ENCODE measurements at places on chromosomes 16 and 17.

DNA sequence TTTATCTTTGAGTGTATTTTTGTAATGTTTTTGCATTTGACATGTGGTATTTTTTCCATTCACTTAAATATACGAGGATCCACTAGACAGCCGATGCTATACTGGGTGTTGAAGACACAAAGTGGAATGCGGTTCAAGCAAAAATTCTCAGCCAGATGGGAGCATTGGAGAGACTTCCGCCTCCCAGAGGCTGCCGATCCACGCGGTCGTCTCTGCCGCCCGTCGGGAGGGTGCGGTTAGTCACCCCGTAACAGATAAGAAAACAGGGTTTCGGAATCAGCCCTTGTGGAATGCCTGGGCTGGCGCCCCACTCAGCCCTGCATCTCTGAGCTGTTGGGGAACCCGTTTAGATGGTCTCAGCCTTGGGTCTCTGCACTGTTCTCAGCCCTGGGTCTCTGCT, 7.3 kb downstream of the GSE1 start:
- no peak for DNase-seq

DNA sequence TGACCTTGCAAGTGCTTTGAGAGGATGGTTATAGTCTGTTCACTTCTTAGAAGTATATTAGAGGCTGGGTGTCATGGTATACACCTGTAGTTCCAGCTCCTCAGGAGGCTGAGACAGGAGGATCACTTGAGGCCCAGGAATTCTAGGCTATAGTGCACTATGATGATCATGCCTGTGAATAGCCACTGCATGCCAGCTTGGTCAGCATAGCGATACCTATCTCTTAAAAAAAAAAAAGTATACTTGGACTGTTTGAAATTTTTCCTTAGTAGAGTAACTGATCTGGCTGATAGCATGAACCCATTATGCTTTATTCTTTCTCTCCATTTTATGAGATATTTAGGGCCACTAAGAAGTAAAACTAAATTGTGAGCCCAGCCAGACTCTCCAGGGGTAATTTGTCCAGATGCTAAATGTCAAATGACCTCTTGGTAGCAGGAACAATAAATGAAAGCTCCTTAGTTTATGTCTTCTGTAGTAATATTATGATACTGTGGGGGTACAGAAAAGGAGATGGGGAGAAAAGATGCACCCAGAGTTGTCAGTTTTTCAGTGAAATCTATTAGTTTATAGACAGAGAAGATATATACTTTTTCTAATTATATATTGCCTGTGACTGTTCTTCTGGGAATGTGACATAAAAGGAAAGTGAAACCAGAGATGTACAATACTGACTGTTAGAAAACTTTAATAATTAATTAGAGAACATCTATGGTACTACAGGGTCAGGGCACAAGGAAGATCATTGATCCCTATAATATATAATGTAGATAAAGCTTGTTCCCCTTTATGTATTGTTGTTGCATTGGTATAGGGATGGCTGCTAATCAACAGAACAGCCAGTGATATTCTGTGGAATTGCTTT, 335.3 kb upstream of the TBX2 start:
- no peak for DNase-seq

GRCh38 chr17:49210158-49211029, at the start of the genes ABI3 and GNGT2:
ABI3 (plus strand) TSS chr17:49210707; CDS start chr17:49210725, 18 bp downstream.
GNGT2 (minus strand) TSS chr17:49210574; CDS start chr17:49207422, 3,152 bp downstream.
- no peak for DNase-seq

- no peak for DNase-seq
Measured at GRCh38 chr16:30085247-30085646, 6.5 kb downstream of the TBX6 start.

- peak; percentile 67 for DNase-seq
Measured at GRCh38 chr17:79991140-79991923, 44.3 kb downstream of the TBC1D16 start.

DNA sequence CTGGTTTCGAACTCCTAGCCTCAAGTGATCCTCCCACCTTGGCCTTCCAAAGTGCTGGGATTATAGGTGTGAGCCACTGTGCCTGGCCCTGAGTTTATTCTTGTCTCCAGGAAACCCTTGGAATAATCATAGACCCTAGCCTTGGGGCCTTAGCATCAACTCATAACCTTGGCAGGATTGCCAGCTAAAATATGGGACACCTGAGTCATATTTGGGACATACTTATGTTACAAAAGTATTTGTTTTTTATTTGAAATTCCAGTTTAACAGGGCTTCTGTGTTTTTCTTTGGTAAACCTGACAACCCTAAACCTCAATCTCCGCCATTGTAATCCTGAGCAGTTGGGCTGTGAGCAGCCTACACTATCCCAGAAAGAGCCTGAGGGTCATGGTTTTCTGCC, 28.6 kb upstream of the TNS4 start:
- DNase-seq, result no peak

- no peak for DNase-seq
Measured at GRCh38 chr17:27532269-27533263, 76.3 kb downstream of the KSR1 start.

GRCh38 chr16:61233713-61234112, 802.5 kb downstream of the CDH8 start:
- no peak for DNase-seq

DNA sequence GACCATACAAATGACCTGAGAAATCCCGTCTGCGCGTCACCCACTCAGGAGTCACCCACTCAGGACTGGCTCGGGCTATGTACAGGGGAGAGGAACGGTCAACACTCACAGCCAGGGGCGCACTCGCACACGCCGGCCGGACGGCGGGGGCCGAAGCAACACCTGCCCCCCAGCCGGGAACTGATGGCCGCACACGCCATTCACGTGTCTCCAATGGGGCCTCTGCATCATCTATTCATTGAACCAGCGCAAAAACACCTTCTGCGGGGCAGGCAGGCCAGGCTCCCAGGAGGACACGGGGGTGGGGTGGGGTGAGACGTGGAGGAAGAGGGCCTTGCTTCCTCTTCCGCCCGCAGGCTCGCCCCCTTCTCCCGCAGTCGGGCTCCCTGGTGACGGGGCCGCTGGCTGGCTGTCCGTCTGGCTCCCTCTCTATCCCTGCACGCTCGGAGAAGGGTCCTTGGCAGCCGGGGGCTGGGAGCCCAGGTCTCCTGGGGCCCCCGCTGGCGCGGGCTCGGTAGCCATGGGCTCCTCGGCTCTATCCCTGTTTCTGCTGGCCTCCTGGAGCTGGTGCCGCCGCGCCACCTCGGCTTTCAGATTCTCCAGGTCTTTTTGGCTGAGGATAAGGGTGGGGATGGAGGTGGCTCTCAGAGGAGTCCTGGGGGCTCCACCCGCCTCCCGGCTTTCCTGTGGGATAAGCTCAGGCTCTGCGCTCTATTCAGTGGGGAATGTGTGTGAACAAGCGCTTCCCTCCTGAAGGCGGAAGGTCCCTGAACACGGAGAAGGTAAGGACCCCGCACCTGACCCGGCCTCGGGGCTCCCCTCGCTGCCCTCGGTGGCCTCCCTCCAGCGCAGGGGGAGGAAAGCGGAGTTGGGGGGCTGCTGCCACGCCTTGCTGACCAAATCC, 21.1 kb downstream of the CLUH start:
- DNase-seq, result no peak

GRCh38 chr16:63292036-63292435, 1255.8 kb upstream of the CDH8 start:
- DNase-seq, result no peak

- no peak for DNase-seq
Measured at GRCh38 chr16:1455190-1456171, 11.1 kb upstream of the CCDC154 start.

DNA sequence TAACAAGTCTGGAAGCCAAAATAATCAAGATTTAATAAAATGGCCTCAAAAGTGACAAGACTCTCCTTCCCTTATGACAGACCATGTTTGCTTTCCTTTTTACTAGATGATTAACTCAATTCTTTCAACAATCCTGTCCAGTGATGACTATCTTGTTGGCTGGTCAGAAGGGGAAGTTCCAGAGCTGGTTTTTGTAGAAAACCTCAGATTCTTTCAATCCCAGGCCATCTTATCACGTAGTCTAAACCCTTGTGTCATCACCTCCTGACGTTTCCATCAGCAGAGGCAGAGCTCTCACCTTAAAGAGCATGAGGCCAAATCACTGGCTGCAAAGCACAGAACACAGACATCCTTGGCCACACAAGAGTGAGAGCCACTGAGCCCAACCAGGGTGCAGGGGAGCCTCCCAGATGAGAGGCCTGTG, 125.3 kb downstream of the ANKRD11 start:
- DNase-seq, result no peak

DNA sequence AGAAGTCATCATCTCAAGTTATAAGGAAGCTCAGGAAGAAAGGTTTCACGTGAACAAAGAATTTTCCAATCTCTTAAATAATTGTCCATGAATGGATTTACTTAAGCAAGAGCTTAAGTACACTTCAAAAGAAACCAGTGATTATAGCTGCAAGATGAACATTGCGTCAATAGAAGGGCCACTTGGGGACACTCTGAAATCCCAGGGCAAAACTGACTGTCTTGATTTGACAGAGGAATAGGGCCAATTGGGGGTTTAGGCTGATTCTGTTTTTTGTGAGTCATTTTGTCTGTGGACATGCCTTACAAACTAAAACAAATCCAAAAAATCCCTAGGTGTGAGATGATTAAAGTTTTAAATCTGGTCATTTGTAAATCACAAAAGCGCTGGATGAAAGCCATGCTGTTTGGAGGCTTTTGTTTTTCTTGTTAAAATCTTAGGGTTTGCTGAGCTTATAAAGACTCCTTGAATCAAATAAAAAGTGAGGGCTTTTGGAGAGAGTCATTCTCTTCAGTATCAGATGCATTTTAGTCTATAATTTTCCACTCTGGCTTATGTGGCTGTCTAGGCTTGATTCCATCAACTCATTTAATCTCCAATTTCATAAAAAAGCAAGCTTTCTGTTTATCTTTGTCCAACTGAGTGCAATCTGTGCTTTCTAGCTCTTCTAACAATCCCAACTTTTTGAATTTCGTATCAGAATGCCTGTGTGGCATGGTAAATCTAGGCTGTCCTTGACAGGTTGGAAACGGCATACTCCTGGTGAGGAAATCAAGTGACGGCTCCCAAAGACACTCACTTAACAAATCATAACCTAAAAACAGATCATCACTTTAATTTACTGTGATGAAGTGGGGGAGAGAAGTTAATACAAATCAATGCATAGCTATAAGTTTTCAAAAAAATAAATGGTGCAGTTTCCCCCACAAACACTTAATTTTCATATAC, 98.2 kb upstream of the SOX9 start:
- DNase-seq, result no peak

DNA sequence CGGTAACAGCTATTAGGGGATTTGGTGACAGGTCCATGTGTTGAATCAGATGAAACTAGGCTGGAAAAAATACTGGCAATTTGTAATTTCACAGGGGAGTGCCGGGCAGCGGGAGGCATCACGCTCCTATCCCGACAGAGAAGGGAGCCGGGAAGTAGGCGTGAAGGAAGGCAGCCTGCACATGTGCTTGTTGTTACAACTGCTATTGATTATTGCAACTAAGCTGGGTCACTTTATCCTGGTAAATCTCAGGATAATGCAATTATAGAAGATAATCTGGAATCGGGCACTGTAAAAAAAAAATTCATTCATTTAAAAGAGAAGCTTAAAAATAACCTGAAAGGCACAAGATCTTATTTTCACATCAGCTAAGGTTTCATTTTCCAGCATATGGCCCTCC, 180.6 kb downstream of the FOXL1 start:
- no peak for DNase-seq

GRCh38 chr16:46996391-46996790, 22.9 kb upstream of the DNAJA2 start:
- DNase-seq, result no peak

- no peak for DNase-seq
Measured at GRCh38 chr17:50257676-50258224, 16.5 kb upstream of the TMEM92 start.
